ENCODE measurements at places on chromosomes 1 and 21.

- no peak for DNase-seq
Observed at GRCh38 chr1:59803458-59804038, 11.2 kb upstream of the HOOK1 start.

- no peak for DNase-seq
Observed at GRCh38 chr1:210624722-210625121, 296.0 kb downstream of the HHAT start.

GRCh38 chr1:156513185-156513584, 12.6 kb upstream of the MEF2D start:
- DNase-seq = no peak

DNA sequence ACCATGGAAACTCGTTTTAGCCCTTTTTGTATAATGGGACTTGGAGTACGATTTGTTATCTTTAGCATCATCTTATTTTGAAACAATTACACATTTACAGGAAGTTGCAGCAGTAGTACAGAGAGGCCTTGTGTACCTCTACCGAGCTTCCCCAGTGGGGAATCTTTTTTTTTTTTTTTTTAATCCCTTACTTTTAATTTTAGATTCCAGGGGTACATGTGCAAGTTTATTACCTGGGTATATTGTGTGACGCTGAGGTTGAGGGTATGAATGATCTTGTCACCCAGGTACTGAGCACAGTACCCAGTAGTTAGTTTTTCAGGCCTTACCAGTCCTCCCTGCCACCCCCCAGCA, 45.9 kb downstream of the HHAT start:
- DNase-seq = no peak

GRCh38 chr1:114122941-114123618, 30.6 kb downstream of the SYT6 start:
- no peak for DNase-seq

DNA sequence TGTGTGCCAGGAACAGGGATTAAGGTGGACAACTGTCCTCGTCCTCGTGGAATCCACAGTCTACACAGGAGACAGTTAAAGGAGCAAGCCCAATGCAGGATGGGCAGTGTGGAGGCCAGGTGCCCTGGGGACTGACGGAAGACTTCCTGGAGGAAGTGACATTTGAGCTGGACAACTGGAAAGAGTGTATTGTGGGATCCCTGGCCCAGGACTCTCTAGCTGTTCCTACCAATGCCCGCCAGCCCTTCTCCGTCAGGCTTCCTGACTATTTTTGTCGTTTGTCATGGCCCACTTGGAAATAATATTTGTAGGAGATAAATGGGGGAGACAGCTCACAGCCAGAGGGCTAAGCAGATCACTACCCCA, 235.3 kb downstream of the TOMM20 start:
- DNase-seq = no peak

DNA sequence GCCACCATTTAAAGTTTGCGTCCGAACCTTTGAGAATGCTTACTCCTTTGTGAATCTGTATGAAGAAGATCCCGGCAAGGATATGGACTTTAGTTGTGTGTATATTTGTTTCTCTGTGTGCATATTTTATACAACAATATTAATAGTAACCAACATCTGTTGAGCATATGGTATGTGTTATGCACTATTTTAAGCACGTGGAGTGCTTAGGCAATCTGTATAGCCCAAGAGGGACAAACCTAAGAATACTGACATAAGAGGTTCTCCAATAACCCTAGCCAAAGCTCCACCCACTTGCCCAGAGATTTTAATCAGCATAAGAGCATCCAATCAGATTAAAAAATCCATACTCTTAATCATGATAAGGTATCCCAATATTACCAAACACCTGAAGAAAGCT, 92.7 kb downstream of the MAB21L3 start:
- DNase-seq = no peak

DNA sequence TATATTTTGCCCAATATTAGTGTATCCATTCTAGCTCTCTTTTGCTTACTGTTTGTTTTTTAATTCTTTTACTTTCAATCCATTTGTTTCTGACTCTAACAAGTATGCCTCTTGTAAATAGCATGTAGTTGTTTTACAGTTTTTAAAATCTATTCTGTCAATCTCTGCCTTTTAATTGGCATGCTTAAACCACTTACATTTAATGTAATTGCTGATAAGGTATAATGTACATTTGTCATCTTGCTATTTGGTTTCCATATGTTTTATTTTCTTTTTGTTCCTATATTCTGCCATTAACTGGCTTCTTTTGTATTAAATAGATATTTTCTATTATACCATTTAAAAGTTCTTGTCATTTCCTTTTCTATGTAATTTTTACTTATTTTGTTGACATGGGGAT, 16.2 kb upstream of the MAB21L3 start:
- no peak for DNase-seq

- DNase-seq = no peak
Observed at GRCh38 chr1:22471610-22472009, 20.0 kb downstream of the ZBTB40 start.

GRCh38 chr1:47459253-47459788, 21.5 kb downstream of the FOXD2 start:
- no peak for DNase-seq

DNA sequence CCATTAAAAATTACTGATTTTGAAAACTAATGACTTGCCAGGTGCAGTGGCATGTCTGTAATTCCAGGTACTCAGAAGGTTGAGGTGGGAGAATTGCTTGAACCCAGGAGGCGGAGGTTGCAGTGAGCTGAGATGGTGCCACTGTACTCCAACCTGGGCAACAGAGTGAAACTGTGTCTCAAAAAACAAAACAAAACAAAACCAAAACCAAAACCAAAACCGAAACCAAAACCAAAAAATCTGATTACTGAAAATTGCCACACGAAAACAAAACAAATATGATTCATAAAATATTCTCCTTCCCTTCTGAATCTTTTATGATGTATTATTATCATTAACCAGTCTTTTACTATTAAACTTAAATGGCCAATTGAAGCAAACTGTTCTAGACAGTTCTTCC, 74.1 kb downstream of the SERINC2 start:
- DNase-seq = peak; percentile 33

DNA sequence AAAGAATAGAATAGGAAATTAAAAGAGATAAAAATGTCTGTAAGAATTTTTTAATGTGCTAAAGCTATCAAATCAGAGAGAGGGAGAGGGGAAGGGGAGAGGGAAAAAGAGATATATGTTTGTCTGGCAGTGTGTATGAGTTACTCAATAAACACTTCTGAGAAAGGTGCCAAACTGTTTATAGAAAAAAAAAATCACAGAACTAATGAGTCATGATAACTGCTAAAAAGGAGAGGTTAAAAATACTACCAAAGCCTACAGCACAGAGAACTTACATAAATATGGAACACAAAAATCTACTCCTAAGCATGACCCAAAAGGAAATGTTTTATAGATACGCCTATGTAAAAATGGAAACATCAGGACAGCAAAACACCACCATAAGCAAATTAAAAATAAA, 45.4 kb downstream of the SELENOF start:
- peak; percentile 3 for DNase-seq

- no peak for DNase-seq
Observed at GRCh38 chr1:172003766-172004530, 162.7 kb downstream of the DNM3 start.

- no peak for DNase-seq
Observed at GRCh38 chr1:66119148-66119547, 326.5 kb downstream of the PDE4B start.

GRCh38 chr1:214303141-214303930, 22.4 kb downstream of the SMYD2 start:
- DNase-seq = no peak

- DNase-seq = no peak
Observed at GRCh38 chr21:42281181-42281680, 34.0 kb downstream of the TFF3 start.

- no peak for DNase-seq
Observed at GRCh38 chr1:30610917-30611316, 112.5 kb downstream of the MATN1 start.

- DNase-seq = no peak
Observed at GRCh38 chr1:19734056-19734455, 65.7 kb downstream of the TMCO4 start.
